ENCODE measurements at places on chromosomes 1 and 21. TPM values are rescaled to one million over a fixed set of nuclear protein-coding genes. Genes with fewer than 3 reads are reported as not detected.

DNA sequence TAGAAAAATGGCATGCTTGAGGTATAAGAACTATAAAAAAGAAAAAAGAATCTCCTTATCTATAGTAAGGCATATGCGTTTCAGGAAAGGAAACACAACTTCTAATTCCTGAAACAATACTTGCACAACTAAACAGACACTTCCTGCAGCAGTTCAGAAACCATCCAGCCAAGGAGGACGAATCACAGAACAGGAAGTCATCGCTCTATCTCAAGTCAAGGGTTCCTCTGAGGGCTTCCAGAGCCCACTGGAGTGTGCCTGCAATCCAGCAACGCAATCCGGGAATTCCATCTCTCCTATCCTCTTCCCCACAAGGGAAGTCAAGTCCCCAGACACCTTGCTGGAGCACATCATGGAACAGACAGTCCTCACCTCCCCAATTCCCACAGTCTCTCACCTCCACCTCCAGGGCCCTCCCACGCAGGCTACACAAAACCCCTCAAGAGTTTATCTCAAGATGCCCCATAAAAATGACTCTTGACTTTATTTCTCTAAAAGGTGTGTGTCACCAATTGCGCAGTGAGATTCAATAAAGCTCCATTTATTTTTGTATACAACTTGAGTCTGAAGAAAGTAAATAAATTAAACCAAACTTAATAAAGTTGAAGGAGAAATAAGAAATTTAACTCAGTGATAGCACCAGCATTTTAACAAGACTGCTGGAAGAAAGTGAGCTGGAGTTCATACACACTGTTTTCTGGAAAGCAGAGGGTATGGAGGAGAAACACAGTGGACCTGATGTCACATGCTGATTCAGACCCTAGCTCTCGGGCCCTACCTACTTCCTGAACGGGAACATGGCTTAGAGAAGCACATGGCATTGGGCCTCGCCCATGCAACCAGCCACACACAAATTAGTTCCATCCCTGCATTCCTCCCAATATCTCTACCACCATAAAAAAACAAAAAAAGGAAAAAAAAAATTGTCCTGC is 39.9 kb downstream of the SIPA1L2 start:
- DNase-seq: no peak

DNA sequence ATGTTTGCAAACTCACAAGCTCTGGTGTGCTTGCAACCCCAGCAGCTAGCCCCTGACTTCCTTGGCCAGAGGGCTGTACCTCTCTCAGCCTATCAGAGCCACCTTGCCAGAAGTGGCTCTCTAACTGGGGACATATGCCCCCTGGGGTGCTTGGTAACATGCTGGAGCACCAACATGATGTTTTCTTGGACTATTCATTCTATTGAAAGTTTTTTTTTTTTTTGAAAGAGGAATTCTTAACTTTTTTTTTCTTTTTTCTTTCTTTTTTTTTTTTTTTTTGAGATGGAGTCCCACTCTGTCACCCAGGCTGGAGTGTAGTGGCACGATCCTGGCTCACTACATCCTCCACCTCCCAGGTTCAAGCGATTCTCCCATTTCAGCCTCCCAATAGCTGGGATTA is 14.7 kb upstream of the CAPN8 start:
- no peak for DNase-seq

DNA sequence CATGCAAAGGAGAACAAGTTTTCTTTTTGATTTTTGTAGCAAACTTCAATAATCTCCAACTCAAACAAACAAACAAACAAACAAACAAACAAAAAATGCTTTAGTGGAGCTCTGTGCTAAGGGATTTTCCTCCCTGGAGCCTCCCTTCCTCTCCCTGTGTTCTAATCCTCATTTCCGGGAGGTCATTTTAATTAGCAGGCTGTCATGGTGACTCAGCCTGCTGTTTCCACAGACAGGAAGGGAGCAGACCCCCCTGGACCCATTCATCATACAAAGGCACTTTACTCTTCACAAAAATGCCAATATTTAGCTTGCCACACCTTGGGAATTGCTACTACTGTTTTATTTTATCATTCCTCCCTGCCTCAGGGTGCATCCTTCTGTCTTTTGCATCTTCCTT is 61.0 kb upstream of the SPATA6 start:
- no peak for DNase-seq

GRCh38 chr1:155126556-155127104 is 1.0 kb upstream of the EFNA1 start:
- DNase-seq: peak; percentile 25

DNA sequence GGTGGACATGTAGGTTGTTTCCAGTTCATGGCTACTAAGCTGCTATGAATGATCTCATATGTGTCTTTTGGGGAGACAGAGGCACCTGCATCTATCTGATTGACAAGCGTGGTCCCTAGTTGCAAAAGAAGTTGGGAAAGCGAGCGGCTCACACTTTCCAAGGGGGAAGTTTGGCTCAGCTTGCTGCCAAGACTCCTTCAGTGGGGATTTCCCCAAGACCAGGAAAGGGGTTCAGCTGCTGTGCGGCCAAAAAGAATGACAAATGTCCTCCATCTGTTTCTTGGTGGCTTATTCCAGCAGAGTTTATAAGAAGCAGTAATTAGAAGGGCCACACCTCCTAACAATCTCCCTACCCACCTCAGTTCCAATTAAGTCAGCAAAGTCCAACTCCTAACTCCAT is 128.5 kb upstream of the GALNT2 start:
- DNase-seq: no peak

- DNase-seq: no peak
These were observed 42.8 kb upstream of the KRTAP11-1 start for GRCh38 chr21:30924146-30924700.

The PLPPR4 gene
- 2.8 TPM for total RNA-seq

- no peak for DNase-seq
These were observed 40.8 kb downstream of the RTCA start for GRCh38 chr1:100306735-100307313.

- no peak for DNase-seq
These were observed 3.1 kb downstream of the TMEM54 start for GRCh38 chr1:32898056-32898455.

The OR2T29 gene
- not detected for total RNA-seq
